ENCODE measurements at places on chromosomes 1 and 21.

DNA sequence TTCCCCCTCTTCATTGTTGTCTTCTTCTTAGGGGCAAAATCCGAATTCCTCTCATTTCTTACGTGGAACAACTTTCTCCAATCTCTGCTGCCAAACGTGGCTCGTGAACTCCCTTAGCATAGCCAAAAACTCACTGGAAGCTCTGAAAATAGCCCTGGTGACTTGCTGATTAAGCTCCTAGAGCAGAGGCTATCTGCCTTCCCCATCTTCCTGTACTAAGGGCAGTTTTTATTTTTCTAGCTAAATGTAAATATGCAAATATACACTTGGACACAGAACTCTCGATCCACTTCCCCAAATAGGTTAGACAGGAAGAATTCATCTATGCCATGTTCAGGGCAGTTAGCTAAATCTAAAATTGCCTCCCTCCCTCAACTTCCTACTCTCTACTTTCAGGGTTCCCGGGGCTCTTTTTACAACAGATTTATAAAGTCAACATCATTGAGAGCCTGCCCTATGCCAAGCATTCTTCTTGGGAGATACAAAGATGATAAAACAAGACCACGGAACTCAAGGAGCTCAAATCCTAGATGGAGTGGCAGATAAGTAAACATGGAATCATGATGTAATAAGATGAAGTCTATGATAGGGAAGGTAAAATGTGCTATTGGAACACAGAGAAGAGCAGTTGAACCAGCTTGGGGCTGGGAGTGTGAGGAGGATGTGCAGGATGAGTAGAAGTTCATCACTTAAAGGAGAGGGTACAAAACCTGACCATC is 59.4 kb upstream of the FMOD start:
- no peak for DNase-seq

- DNase-seq: no peak
Measured at GRCh38 chr1:117665556-117666270, 59.9 kb downstream of the TENT5C start.

DNA sequence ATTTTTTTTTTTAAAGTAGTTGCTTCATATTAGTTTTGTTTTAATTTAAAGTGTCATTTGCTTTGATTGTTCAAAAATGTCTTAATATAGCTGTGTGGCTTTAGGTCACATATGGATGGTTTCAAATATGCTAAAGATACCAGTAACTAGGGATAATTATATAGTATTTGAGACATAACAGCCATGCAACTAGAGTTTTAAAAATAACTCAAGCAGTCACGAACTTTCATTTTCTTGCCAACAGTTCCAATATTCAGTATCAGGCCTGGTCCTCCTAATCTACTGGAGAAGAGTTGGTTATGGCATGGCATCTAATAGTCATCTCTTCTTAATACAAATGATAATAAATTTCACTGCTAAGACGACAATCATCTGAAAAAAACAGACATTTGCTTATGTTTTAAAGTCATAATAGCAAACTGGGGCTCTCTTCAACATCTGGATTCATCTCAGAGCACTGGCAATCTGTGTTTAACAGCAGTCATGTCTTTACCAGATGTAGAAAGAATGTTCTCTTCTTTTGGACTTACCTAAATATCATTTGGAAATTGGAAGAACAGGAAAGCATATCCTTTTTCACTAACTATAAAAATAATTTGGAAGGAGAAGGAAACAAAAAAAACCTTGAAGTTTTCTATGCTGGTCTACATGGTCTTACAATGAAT is 24.1 kb upstream of the A3GALT2 start:
- DNase-seq: no peak

GRCh38 chr1:200379432-200379757 is 30.4 kb downstream of the ZNF281 start:
- no peak for DNase-seq

- DNase-seq: no peak
Measured at GRCh38 chr1:240096974-240097373, 5.3 kb downstream of the FMN2 start.

GRCh38 chr1:211938561-211938997 is 96.8 kb downstream of the INTS7 start:
- no peak for DNase-seq

- DNase-seq: no peak
Measured at GRCh38 chr1:17059391-17060305, 5.8 kb upstream of the SDHB start.

DNA sequence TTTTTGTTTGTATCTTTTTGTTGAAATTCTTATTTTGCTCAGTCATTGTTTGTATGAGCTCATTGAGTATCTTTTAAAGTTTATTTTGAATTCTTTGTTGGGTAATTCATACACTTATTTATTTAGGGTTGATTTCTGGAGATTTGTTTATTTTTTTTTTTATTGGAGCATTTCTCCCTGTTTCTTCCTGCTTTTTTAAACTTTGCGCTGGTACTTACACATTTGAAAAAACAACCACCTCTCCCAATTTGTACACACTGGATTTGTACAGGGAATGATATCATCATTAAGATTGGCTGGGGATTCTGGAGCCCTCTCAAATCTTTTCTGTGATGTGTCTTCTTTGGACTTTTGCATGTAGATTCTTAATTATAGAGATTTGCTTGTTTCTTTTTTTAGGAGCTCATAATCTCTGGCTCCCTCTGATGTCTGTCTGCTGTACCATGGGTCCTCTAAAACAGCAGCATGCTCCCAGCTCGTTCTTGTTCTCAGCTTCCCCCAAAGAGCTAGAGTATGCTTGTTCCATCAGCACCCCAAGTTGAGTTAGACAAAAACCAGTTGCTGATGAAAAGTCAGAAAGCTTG is 310.7 kb downstream of the DUSP10 start:
- no peak for DNase-seq

DNA sequence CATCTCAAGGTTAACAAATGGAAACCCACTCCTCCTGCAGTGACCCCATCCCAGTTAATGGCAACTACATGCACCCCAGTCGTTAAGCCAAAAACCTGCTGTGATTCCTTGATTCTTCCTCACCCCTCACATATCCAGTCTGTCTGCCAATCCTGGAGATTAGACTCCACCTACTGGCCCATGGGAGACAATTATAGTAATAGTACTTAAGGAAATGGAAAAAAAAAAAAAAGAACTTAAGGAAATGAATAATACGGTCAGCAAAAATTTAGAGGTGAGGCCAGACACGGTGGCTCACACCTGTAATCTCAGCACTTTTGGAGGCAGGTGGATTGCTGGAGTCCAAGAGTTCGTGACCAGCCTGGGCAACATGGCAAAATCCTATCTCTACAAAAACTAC is 7.0 kb downstream of the NOL9 start:
- no peak for DNase-seq

Measured in esophagus squamous epithelium (tissue), 5 donors.